ENCODE measurements at places on chromosomes 2 and 18. TPM values are rescaled to one million over a fixed set of nuclear protein-coding genes. Genes with fewer than 3 reads are reported as not detected.

The C1QL2 gene
- not detected for total RNA-seq

GRCh38 chr18:25075331-25075730, 276.6 kb downstream of the ZNF521 start:
- no peak for DNase-seq

DNA sequence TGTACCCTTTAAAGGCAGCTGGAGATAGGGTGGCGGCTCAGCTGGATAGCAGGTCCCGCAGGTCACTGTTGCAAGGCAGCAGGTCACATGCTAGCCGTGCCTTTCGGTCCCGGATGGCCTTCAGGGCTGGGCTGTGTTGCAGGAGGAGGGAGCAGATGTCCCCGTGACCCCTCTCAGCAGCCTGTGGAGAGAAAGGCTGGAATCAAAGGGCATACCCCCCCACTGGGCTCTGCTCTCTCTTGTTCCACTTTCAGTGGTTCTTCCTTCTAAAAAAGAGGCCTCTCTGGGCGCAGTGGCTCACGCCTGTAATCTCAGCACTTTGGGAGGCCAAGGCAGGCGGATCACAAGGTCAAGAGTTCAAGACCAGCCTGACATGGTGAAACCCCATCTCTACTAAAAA, 4.4 kb upstream of the ANKRD23 start:
- DNase-seq: no peak

DNA sequence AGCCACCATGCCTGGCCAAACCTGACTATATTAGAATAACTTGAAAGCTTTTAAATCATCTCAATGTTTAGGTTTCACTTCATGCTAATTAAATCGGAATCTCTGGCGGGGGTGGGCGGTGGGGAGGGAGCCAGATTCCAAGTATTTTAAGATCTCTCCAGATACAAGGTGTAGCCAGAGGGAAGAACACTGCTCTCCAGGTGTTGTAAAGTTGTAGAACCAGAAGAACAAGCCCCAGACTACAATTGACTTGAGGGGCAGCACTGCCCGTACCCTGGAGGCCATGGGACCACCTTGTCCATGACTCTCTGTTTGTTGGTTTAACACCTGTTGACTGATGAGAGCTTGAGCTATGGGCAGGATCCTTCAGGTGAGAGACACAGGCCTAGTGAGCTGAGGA, 33.1 kb upstream of the GTF2A1L start:
- DNase-seq: no peak

GRCh38 chr18:54899500-54899899, 59.8 kb downstream of the CCDC68 start:
- no peak for DNase-seq
